ENCODE measurements at places on chromosomes 13 and 19.
A peak's percentile ranks its signal among the peaks of the same experiment; 100 is the strongest.

- DNase-seq, result peak; percentile 11
These were observed 86.1 kb downstream of the THSD1 start for GRCh38 chr13:52319876-52320275.

GRCh38 chr19:7516333-7516732 is 430 bp downstream of the ZNF358 start:
- peak; percentile 18 for DNase-seq

DNA sequence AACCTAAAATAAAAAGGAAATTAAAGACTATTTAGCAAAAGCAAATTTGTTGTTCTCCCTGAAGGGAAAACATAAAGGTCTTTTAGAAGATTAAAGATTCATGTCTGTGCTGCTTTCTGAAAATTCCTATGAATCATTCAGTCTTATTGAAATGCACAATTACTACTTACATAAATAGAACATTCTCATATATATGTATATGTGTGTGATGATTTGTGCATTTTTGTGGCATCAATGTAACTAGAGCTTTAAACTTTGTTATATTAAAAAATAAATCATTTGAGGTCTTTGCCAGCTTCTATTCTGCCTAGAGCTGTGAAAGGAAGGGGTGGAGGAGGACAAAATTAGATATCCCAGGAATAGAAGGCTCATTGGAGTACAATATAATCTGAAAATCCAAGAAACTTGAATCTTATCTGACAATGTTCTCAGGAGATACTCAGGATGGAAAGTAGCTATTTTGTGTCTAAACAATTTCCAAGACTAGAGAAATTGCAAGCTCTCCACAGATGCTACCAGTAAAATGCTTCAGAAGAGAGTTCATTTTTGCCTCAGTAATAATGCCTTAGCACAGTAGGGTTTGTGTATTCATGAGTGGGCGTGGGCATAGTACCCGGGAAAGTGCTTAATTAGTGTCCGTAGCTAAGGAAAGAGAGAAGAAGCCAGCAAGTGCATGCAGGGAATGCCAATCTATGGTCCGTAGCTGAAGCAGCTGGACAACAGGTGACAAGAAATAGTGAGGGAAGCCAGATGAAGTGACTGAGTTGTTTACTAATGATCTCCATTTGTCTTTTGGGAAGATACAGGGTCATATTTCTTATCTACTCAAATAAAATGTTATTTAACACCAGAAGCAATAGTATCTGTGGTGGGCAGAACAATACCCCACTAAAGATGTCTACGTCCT is 395.5 kb upstream of the NBEA start:
- no peak for DNase-seq

GRCh38 chr13:90868321-90868920 is 479.1 kb upstream of the MIR17HG start:
- peak; percentile 26 for DNase-seq

DNA sequence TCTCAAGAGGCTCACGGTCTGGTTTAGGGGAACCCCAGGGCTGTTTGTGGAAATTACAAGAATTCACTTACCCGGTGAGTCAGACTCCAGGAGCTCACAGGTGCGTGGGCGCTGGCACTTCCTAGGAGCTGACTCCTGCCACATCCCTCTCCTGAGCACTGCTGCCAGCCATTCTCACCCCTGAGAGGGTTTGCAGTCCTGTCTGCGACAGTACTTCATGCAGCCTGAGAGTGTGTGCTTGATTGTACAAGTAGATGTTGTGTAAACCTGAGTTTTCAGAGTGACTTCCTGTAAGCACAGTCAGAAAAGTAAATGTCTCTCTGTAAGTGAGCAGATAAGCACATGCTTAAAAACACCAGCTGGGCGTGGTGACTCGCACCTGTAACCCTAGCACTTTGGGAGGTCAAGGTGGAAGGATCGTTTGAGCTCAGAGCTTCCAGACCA is 8.1 kb downstream of the MRPL4 start:
- peak; percentile 78 for DNase-seq

GRCh38 chr19:14091081-14091812 is 696 bp upstream of the SAMD1 start:
- DNase-seq, result peak; percentile 94

DNA sequence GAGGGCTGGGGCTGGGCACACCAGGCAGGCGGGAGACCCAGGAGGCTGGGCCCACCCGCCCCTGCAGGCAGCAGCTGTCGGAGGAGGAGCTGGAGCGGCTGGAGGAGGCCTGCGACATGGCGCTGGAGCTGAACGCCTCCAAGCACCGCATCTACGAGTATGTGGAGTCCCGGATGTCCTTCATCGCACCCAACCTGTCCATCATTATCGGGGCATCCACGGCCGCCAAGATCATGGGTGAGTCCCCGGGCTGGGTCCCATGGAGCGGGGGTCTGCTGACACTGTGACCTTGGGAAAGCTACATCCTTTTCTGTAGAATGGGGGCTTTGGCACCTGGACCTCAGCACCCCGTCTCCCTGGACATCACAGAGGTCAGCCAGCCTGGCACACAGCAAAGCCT is 8.1 kb downstream of the PRPF31 start:
- DNase-seq, result no peak

GRCh38 chr19:3774621-3775373 is 2.8 kb upstream of the RAX2 start:
- no peak for DNase-seq

DNA sequence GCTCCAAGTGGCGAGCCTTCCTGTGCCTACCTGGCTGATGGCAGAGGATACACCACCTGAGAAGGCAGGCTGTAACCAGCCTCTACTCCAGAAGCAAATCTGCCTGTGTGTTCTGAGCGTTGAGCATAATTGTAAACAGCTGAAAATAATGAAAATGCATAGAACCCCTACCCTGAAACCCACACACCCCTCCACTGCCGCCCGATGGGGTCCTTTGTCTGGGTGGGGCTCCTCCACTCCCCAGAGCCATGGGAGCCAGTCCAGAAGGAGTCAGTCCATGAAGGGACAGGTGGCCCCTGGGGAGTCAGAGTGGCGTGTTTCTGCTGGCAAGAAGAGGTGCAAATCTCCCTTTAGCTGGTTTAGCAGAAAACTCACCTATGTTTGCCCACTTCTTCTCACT is 8.0 kb upstream of the SOX1 start:
- DNase-seq, result no peak

GRCh38 chr13:33251131-33251661 is 34.4 kb downstream of the STARD13 start:
- no peak for DNase-seq

DNA sequence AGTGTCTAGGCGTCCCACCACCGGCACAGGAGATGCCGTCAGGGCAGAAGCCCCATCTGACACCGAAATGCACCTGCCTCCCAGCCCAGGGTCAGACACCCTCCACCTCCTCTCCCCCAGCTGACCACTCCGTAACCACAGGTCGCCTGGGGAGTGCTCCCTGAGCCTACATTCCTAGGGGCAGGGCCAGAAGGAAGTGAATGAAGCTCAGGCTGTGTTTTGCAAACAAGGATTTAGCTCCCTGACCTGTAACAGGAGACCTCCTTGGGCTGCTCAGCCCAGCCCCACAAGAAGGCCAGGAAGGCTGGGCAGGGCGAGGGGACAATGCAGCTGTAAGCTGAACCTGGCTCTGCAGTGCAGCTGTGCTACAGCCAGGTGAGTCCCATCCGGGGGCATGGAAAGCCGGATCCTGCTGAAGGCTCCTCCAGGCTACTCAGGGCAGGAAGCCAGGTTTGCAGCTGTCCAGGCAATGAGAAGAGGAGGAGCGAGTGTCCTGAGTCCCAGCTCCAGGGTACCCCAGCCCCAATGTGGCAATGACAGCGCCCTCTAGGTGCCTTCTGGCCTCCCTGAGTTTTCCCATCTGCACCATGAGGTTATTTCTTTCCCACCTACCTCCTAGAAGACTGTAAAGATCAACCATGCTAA is 42.1 kb downstream of the RHPN2 start:
- DNase-seq, result no peak

- no peak for DNase-seq
These were observed 373.1 kb upstream of the MIR17HG start for GRCh38 chr13:90974249-90974975.

- DNase-seq, result peak; percentile 63
These were observed 9.4 kb downstream of the GARRE1 start for GRCh38 chr19:34263745-34264237.

- peak; percentile 22 for DNase-seq
These were observed 2.0 kb downstream of the MED25 start for GRCh38 chr19:49820125-49820524.

Measured in DMS53 (cell line).